Aorta (tissue), 5 donors: ENCODE measurements at places on chromosomes 1 and 21. TPM values are rescaled to one million over a fixed set of nuclear protein-coding genes. Genes with fewer than 3 reads are reported as not detected.

The CLCA4 gene
- 0.13 TPM for total RNA-seq

The DRAXIN gene
- total RNA-seq, result 0.21 TPM

The KRTAP12-2 gene
- not detected for total RNA-seq

The ABCB10 gene
- 24.2 TPM for total RNA-seq

The NUP210L gene
- 0.16 TPM for total RNA-seq

The TUT4 gene
- total RNA-seq, result 71.5 TPM

The SPATA21 gene
- total RNA-seq, result not detected

The HIVEP3 gene
- 5.2 TPM for total RNA-seq

The SELENBP1 gene
- total RNA-seq, result 24.5 TPM

The AADACL4 gene
- not detected for total RNA-seq

The ADAMTS4 gene
- total RNA-seq, result 207 TPM

The CHIA gene
- total RNA-seq, result not detected

The DPM3 gene
- 42.4 TPM for total RNA-seq

- DNase-seq, result no peak
Measured at GRCh38 chr1:157140063-157140588, 1.9 kb upstream of the ETV3 start.

GRCh38 chr1:86582161-86582560 lies 35.3 kb downstream of the CLCA4 start:
- DNase-seq, result no peak

- DNase-seq, result no peak
Measured at GRCh38 chr1:24636661-24637357, 6.3 kb upstream of the SRRM1 start.

GRCh38 chr1:44747878-44748277 lies 8.2 kb downstream of the KIF2C start:
- DNase-seq, result no peak

DNA sequence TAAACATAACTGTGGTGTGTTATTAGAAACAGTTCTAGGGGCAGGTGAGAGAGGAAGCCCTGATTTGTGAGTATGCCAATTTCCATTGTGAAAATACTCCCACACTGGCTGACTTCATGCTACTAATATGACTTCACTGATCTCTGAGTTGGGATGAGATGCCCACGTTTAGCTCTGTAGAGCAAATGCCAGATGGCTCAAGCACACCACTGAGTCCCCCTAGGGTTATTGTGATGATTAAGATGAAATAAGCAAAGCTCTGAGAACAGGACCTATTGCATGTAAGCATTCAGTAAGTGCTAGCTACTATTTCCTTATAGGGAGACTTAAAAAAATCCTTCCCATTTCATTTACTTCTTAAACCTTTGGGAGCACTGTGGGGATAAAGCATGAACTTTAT lies 117.6 kb downstream of the CENPF start:
- no peak for DNase-seq

GRCh38 chr1:67256291-67257172 lies 51.1 kb upstream of the IL12RB2 start:
- DNase-seq, result no peak

GRCh38 chr21:31338908-31339368 lies 5.1 kb downstream of the TIAM1 start:
- DNase-seq, result no peak

GRCh38 chr1:39407510-39407895 lies 83.9 kb upstream of the BMP8A start:
- DNase-seq, result no peak

GRCh38 chr1:226610671-226611070 lies 62.1 kb downstream of the STUM start:
- DNase-seq, result no peak

DNA sequence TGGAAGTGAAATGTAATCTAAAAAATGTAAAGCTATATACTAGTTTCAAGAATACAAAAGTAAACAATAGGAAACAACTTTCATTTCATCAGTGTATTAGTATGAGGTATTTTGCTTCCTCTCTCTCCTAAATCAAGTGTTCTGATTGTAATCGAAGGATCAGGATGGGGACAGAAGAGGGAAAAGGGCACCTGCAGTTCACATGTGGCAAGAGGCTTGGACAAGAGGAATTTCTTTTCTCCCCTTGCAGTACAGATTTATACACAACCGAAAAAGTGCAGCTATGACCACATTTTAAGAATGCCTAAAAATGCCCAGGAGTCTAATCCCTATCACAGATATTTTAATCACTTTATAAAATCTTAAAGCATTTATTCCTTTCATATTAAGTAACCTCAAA lies 63.7 kb downstream of the NRIP1 start:
- no peak for DNase-seq

DNA sequence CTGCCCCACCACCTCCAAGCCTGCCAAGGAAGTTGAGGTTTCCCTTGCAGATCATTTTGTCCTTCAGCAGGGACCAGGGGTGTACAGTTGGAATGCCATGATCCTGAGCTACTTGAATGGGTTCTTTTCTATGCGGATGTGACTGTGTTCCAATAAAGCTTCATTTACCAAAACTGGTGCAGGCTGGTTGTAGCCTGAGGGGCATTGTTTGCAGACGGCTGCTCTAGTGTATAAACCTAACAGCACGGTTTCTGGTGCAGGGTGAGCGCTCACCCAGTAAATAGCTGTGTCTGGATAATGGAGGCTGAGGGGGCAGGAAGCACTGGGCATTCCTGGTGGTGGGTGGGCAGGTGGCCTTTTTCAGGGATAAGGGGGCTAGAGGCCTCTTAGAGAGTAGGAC lies 72.7 kb upstream of the ACTL8 start:
- DNase-seq, result no peak

- DNase-seq, result no peak
Measured at GRCh38 chr21:28337315-28337714, 655.4 kb downstream of the LTN1 start.

GRCh38 chr1:219427403-219427802 lies 185.5 kb downstream of the ZC3H11B start:
- no peak for DNase-seq

- DNase-seq, result no peak
Measured at GRCh38 chr1:223030871-223031400, 112.1 kb downstream of the TLR5 start.

GRCh38 chr1:9845914-9846313 lies 22.1 kb upstream of the CLSTN1 start:
- no peak for DNase-seq

DNA sequence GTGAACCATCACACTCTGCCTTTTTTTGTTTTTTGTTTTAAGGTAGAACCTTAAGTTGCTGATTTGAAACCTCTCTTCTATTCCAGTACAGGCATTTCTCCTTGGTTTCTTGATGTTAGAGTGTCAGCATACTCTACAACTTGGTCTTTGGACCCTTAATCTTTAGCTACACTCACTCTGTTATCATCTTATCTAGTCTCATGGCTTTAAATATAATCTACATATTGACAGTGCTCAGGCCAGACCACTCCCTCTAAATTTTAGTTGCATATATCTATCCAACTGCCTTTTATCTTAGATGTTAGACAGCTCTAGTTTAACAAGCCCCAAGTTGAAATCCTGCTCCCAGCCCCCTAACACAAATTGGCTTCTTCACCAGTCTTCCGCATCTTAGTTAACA lies 22.1 kb downstream of the NME7 start:
- DNase-seq, result no peak

- DNase-seq, result peak; percentile 93
Measured at GRCh38 chr1:41432481-41433280, 51.8 kb downstream of the EDN2 start.

DNA sequence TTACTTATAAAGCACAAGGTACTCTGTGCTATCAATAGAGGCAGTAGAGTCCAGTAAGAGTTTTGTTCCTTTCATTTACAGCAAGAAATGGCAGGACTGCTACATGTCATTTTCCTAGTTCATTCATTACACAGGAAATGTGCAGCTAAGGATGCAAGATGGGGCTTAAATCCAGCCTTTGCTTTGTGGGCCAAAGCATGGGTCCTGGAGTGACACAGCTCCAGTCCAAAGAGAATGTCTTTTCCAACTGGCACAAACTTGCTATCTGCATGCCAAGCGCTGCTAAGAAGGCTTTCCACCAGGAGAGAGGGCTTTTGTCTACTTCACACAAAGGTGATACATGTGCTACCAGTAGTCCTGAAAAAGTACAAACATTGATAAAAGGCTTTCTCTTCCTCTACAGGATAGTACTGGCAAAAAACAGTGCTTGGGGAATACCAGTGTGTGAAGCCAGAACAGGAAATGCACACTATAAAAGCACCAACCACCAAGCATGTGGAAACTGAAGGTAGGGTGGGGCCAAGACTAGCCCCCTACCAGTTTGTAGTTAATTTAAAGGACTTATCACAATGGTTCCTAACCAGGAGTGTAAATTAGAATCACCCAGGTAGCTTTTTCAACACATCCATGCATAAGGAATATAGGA lies 68.7 kb downstream of the ARID4B start:
- no peak for DNase-seq

- no peak for DNase-seq
Measured at GRCh38 chr1:16117936-16118335, 37.9 kb downstream of the EPHA2 start.

DNA sequence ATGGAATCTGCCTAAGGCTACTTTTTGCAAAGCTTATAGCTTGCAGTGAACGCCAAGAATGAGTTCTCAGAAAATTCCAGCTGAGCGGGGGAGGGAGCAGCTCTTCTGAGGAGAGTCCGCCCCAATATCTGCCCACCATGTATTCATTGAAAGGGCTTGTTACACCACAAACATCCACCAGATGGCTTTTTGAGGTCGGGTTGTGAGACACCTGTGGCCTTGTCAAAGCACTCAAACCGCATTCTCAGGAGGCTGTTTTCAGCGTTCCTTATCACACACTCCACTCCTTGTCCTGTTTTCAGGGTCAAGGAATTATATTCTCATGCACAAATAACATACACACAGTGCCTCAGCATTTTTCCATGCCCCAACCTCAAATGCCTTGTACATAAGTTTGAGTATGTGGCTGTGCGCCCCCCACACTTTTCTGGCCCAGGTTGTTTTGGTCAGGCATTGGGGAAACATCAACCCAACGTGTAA lies 3.9 kb upstream of the C4BPB start:
- DNase-seq, result no peak

DNA sequence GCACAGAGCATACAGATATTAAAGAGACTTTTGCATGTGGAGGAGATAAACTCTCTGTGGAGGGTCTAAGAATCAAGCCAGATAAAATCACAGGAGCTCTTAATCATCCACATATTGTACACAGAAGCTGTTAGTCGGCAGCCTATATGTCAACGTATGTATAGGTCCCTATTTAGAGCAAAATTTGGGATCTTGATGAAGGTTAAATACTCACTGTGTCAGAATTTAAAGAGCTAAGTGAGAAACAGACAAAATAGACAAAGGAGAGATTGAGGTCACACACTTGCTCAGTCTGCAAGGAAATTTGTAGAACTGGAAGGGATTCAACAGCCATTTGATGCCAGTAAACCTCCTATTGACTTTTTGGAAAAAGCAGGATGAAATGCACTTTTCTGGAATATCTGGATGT lies 4.1 kb upstream of the IRF2BP2 start:
- no peak for DNase-seq
